ENCODE measurements at places on chromosomes 12 and 14.

GRCh38 chr14:103748534-103748857 lies 32.9 kb downstream of the ZFYVE21 start:
- no peak for DNase-seq

GRCh38 chr12:131830914-131831571 lies 2.9 kb downstream of the MMP17 start:
- no peak for DNase-seq

DNA sequence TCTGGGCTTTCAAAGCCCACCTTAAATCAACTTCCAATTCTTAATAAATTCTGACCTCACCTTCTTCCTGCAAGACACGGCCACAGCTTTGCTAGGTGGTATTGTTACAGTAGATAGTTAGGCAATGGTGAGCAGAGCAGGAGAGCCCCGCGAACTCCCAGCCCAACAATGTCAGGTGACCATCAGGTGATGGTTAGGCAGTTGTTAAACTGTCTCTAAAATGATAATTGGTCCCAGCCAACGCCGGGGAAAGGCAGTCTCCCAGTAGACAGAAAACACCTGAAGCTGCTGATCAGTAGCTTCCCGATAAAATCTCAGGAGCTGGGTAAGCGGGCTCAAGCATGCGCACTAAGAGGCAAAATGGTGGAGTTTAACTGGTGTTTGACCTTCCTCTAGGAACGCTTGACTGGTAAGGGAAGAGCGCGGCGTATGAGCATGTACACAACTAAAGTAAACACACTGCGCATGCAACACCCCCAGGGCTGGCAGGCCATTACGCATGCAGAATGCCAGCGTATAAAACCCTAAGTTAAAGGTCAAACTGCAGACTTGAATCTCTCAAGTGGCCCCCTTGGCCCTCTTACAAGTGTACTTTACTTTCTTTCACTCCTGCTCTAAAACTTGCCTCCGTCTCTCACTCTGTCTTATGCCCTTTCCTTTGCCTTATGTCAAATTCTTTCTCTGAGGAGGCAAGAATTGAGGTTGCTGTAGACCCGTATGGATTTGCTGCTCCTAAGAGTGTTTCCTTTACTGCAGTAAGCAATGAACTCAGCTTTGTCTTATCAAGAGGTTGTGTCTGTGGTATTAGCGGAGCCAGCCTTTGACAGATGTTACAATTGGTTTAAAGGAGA lies 113.5 kb downstream of the C12orf75 start:
- DNase-seq: no peak

DNA sequence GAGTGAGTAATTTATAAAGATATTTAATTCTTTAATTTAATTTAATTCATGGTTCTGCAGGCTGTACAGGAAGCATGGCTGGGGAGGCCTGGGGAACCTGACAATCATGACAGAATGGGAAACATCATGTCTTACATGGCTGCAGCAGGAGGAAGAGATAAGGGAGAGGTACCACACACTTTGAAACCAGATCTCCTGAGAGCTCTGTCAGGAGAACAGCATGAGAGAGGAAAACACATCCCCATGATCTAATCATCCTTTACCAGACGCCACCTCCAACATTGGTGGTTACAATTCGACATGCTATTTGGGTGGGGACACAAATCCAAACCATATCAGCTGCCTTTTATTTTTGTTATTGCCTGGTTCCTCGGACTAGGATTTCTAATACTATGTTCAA lies 928.6 kb downstream of the TMEM121 start:
- no peak for DNase-seq

DNA sequence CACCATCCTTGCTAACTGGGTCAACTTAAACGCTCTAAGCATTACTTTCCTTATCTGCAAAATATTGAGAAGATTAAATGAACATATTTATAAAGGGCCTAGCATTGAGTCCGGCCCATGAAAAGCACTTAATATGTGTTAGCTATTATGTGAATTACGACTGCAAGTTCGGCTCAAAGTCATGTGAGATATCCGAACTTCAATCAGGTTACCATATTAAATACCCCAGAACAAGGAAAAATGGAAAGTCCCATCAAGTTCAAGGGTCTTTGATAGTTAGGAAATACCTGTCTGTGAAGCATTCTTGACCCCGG lies 487 bp upstream of the NRDE2 start:
- no peak for DNase-seq

DNA sequence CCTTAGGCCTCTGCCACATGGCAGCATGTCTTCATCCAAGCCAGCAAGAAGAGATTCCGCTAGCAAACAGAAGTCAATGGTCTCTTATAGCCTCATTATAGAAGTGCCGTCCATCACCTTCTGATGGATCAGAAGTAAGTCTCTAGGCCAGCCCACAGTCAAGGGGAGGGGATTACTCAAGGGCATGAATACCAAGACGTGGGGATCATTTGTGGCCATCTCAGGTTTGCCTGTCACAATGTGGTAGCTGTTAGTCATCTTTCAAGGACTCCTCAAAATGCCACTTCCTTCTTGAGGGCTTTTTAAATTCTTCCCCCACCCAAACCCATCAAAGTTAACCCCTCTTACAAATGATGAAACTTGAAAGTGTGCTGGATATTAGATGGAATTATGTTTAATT lies 8.1 kb upstream of the ADCY6 start:
- no peak for DNase-seq

- no peak for DNase-seq
Observed at GRCh38 chr14:90496379-90496778, 99.5 kb downstream of the CALM1 start.

- DNase-seq: no peak
Observed at GRCh38 chr12:71159264-71159663, 1.5 kb upstream of the TSPAN8 start.

DNA sequence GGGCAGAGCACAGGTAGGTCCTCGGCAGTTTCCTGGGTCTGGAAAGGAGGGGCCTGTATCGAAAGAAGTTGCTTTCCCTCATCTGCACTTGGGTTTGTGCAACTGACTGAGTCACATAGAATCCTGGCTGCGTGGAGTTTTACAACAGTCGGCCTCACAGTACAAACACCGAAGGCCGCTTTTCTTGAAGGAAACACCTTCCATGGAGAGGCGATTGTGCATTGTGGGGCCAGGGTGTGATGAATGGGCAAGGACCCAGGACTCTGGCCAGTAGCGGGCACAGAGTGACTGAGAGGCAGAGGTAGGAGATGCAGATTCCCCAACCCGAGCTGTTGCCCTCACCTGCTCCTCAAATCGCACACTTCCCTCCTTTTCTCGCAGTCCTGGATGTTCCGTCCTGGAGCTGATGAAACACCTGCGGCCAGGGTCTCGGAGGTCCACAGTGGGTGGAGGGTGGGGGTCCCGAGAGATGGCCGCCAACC lies 7.7 kb downstream of the CCND2 start:
- DNase-seq: no peak

GRCh38 chr12:120980800-120981368 lies 2.5 kb downstream of the HNF1A start:
- DNase-seq: no peak

DNA sequence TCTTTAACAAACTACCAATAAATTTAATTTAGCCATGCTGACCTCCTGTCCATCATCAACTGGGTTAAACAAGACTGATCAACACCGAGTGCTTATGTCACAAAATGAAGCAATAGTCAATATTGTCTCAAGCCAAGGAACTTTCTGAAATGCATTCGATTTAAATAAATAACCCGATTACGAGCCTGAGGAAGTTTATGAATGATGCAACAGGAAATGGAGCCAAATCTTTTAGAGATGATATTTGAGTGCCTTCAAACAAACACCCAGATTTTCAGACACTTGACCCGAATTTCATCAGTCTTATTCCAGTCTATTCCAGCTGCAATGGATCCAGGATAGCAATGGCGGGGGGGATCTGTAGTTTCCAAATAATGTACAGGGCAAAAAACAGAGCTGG lies 27.9 kb downstream of the FAR2 start:
- DNase-seq: no peak

DNA sequence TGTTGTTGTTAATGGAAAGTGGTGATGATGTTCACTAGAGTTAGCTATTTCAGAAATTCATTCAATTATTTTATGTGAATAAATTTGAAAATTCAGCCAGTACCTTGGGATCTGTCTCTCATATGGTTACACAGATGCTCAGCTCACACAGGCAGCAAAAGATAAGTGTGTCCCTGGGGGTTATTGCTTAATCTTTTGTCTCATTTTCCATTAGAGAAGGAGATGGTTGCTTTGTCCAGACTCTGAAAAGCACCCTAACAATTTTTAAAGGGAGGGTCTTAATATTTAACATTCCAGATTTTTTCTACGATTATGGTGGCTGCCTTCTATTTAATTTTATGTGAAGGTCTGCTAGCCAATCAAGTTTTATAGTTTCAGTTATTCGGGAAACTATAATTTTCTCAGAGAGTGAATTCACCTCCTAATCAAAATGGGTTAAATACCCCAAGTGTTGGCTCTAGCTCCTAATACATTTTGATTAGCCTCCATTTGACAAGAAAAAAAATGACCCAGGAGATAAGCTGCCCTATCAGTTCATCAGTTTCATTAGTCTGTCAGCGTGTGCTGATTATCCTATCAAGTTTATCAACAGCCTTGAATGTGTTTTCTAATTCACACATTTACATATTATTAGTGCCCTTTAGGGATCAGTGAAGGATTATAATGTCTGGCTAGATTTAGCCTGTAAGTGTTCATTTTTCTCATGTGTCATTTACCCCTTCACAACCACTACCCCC lies 282.1 kb downstream of the TMTC2 start:
- no peak for DNase-seq

GRCh38 chr12:120710031-120710804 lies at the start of gene UNC119B:
Gene UNC119B (plus strand): TSS chr12:120710458. CDS start chr12:120710475, 17 bp downstream.
- peak; percentile 67 for DNase-seq
